ENCODE measurements at places on chromosomes 3 and 15.

DNA sequence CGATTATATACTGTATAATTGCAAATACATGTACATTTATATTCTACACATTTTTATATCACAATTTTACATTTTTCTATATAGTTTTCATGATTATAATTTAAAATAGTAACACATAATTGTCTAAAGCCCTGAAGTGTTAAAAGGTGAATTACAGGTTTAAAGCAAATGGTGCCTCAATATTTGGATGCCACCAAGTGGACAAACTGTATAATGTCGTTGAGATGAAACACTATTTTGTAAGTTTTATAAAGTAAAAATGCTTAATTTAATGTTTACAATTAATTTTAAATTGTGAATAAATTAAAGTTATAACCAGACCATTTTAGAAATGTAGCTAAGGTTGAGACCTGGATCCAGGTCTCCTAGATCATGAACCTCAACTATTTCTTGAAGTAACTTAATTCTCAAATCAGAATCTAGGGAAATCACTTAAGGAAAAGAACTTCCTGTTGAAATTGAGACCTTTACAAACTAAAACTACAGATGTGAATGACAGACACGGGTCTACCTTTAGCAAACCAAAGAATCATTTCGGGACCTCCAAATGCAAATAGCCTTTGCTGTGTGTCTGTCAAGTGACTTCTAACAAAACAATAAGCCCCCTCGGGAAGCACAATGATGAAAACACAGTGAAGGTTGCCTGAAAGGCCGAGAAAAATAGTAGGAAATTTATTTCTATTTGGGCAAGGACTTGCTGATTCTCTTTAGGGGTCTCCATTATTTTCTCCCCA lies 37.8 kb downstream of the EHHADH start:
- DNase-seq: peak; percentile 10

- DNase-seq: peak; percentile 91
Measured at GRCh38 chr3:49775538-49775937, 10.8 kb downstream of the IP6K1 start.

DNA sequence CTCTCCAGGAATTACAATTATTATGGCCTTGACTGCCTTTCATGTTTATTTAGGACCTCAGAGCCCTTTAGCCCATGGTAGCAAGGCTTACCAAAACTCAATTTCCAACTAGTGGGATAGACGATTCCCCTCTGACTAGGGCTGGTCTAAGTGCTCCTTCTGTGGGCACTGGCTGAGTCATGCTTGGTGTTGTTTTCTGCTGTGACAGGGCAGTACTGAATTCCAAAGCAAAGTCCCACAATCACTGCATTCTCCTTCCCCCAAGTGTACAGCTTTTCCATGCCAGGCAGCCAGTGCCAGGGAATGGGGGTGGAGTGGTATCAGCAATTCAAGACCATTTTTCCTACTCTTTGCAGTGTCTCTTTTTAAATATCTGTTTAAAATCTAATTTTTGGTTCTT lies 509.0 kb upstream of the NECTIN3 start:
- no peak for DNase-seq

- DNase-seq: no peak
Measured at GRCh38 chr15:82072926-82073537, 27.2 kb upstream of the MEX3B start.

DNA sequence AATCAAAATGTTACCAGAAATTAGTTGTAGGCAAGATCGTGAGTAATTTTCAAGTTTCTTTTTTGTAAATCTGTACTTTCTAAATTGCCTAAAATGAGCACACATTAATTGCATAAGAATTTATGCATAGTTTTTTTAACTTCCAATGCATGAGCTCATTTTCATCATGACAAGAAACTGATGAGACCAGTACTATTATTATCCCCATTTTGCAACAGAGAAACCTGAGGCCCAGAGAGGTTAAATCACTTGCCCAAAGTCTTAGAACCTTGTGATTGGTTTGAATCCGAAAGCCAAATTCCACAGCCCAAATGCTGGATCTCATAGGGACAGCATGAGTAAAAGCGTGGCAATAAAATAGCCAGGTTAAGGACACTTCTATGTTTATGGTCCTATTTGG lies 274.7 kb downstream of the ERC2 start:
- no peak for DNase-seq

GRCh38 chr3:196504556-196504955 lies 988 bp upstream of the RNF168 start:
- no peak for DNase-seq

- DNase-seq: no peak
Measured at GRCh38 chr3:120449701-120450599, 842 bp downstream of the FSTL1 start.

DNA sequence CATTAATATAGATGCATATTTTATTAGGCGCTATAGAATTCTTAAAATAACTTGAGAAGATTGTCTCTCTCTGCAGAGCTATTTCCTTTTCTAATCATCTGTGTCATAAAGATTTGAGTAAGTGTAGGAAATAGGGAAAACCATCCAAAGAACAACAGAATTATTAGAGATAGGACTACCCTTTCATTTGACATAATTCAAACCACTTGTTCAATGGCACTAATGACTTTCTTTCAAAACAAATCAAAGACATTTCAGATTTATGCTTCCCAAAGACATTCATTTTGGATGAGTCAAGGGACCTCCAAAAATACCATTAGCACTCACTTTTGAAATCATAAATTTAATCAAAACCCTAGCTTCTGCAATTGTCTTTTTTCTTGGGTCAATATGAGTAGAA lies 29.5 kb downstream of the PRICKLE2 start:
- no peak for DNase-seq

DNA sequence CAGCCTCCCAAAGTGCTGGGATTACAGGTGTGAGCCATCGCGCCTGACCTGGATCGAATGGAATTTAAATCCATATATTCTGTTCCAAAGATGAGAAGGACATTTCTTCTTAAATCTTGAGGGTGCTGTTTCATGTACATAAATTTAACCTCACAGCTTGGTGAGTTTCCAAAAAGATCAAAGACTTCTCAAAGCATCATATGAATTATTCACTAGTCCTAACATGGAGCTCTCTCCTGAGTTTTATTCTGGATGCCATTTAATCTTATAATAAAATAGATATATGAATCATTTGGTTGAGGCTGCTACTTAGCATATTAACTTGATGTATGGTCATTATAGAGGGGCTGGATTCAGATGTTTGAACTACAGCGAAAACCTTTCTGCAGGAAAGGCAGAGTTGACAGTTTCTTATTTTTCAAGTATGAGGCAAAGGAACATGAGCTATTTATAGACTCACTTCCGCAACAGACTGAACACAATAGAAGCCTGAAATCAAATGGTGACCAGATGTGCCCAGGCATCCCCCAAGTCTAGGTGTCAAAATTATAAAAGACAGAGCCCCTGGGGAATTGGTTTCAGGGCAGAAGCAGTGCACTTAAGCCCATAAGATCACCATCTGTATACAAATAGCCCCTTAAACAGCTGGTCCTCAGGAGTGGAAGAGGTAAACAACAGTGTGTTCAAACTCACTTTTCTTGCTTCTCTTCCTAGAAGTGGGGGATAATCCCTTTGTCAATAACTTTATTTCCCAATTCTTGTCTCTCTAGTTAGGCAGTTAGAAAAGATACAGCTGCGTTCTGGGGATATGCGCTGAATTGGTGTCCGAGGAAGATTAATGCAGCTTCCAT lies 29.7 kb downstream of the STARD9 start:
- DNase-seq: no peak

GRCh38 chr3:194928831-194929577 lies 243.3 kb downstream of the FAM43A start:
- DNase-seq: peak; percentile 45

GRCh38 chr3:113103588-113103987 lies 107.8 kb upstream of the BOC start:
- peak; percentile 27 for DNase-seq

GRCh38 chr15:62942428-62942827 lies 100.1 kb upstream of the TPM1 start:
- DNase-seq: no peak

GRCh38 chr3:174061731-174062130 lies 664.2 kb downstream of the NLGN1 start:
- DNase-seq: no peak

- no peak for DNase-seq
Measured at GRCh38 chr3:64741341-64741740, 53.5 kb upstream of the ADAMTS9 start.

DNA sequence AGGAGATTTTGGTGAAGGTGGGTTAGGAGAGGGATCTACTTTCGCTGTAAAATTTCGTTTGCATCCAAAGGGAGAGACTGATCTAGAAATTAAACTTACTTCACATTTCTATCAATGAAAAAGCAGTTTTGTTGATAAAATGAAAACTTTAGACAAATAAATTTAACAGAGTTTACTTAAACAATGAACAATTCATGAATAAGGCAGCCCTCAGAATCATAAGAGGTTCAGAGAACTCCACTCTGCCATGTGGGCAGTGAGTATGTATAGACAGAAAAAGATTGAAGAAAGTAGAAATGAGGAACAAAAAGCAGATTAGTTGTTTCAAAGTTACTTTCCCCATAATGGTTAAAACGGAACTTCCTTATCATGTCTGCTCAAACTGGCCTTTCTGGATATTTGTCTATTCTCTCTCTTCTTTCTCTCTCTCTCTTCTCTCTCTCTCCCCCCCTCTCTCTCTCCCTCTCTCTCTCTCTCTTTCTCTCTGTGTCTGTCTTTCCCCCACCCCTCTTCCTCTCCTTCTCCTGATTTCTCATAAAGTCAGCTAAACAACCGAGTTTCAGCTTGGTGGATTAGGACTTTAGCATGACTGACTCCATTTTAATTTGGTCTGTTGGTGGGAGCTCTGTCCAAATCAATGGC lies 248.9 kb downstream of the TJP1 start:
- no peak for DNase-seq

- DNase-seq: no peak
Measured at GRCh38 chr3:114903213-114903612, 243.9 kb downstream of the ZBTB20 start.

- no peak for DNase-seq
Measured at GRCh38 chr3:179233043-179233442, 17.9 kb downstream of the KCNMB3 start.

DNA sequence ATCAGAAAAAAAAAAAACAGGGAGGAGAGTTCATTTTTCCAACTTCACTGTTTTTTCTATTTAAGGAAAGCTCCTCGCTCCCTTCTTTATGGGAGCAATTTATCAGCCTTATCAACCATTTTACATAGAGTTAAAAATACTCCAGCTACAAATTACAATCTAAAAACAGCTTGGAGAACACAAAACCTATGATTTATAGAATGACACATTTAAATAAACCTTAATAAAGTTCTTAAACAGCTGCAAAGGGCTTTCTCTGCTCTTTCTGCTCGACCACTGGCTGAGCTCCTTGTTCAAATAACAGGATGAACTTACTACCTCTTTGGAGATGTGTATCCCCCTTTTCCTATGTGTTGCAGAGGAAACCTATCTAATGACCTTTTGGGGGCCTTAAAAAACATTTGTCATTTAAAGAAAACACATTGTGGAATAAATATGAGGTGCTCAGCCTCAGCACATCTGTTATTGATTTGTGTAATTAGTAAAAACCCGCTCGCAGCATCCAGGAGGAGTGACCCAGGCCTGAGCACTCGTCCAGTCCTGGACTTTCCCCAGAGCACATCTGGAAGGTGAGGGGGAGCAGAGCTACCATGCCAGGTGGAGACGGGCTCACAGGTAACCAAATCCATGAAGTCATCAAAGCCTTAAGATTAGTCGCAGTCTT lies 231.2 kb downstream of the ATP8B4 start:
- DNase-seq: no peak

DNA sequence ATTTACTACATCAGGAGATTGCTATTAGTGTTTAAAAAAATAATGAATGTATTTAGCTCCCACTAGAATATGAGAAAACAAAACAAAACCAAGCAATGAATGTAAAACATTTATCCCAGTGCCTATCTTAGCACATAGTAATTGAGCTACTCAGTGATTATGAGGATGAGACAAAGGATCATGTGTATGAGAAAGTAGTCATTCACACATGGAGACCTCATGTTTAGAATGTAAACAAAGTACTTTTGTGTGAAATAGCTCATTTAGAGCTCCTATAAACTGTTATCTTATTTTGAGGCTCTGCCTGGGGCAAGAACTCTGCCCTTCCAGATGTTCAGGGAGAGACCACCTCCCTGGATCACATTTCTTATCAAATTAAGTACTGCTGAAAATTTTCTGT lies 236.8 kb downstream of the LRRN1 start:
- DNase-seq: no peak

DNA sequence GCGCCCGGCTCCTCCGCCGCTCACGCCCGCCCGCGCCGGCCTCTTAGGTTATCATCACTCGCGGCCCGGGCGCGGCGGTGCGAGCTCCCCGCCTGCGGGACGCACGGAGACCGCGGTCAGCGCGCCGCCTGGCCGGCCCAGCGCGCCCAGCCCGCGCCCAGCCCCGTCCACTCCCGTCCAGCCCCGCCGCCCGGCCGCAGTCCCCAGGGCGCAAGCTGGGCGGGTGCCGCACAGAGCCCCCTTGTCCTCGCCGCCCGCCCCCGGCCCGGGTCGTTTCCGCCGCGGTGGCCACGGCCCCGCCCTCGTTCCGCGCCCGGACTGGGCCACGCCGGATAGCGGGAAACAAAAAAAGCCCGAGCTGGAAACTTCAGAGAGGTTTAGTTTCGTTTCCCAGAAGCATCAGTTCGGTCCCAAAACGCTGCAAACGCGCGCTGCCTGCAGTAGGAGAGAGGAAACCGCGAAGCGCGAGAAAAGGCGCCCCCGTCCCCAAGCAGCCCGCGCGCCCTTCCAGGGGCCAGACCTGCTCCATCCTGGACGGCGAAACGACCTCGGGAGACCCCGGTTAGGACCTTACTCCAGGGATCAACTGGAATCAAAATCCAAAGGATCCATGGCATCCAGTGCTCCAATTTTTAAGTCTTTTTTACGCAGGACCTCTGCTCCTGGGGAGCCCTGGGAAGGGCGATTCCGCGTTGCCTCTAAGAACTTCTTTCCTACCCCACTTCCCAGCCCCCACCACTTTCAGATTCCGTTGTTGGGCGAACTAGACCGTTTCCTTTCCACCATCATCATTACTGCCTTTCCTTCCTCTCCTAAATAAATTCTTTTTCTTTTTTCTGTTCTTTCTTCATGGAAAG lies at the start of gene ATP10A:
TSS of gene ATP10A (minus strand) at position 217 of the 857 bp plus-strand sequence. CDS start 231 bp downstream, outside the sequence.
- DNase-seq: no peak

DNA sequence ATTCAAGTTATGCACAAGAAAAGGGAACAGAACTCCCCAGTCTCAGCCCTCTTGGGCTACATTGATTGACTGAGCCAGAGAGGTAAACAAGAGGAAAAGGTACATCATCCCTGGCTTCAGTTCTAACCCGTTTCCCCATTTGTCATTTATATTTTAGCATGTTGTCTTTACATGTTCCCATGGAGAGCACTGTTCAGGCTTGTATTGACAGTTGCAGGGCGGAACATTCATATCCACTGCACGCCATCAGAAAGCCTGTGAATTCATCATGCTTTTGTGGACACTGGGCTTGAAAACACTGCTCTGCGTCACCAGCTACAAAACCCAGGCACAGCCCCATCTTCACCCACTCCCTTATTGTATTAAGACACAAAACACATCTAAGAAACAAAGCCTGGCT lies 240.9 kb upstream of the EIF1B start:
- no peak for DNase-seq

- no peak for DNase-seq
Measured at GRCh38 chr3:60188803-60189202, 1062.4 kb downstream of the FHIT start.

All from Ammon's horn (tissue), 1 donor.